CD14-positive monocyte (primary cell): ENCODE measurements at places on chromosomes 7 and 10. TPM values are rescaled to one million over a fixed set of nuclear protein-coding genes. Genes with fewer than 3 reads are reported as not detected.

DNA sequence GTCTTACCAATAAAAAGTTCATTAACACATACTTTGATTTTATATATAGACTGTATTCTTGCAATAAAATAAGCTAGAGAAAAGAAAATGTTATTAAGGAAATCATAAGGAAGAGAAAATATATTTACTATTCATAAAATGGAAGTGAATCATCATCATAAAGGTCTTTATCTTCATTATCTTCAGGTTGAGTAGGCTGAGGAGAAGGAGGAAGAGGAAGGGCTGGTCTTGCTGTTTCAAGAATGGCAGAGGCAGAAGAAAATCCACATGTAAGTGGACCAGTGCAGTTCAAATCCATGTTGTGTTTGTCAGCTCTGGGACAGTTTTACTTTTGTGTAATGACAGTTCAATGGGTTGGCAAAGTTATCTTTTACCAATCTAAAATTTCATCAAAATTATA is 609.1 kb upstream of the ANKRD30A start:
- H3K27me3 ChIP-seq: no peaks in the 10 kb centered on the region
- H3K36me3 ChIP-seq: no peaks in the 10 kb centered on the region
- H3K4me1 ChIP-seq: no peaks in the 10 kb centered on the region
- no peak overlapping the region for H3K27ac ChIP-seq
- H3K4me3 ChIP-seq: no peak overlapping the region

DNA sequence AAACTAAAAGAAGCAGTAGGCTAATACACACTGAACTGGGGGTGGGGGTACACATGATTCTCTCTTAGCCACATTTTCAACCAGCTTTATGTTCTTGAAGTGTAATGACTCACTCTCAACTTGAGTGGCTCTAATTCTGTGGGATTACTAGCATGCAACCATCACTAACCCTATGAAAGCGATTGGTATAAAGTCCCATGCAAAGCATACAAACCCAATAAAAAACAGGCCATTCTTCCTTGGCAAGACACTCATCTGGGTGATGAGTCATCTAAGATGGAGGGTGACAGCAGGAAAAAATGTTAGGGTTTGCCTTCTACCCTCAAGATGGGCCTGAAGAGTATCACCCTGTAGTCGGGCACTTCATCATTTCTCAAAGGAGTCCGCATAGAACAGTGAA is 14.9 kb upstream of the PON3 start:
- no peaks in the 10 kb centered on the region for H3K4me1 ChIP-seq
- H3K4me3 ChIP-seq: no peak overlapping the region
- no peak overlapping the region for H3K27ac ChIP-seq
- H3K27me3 ChIP-seq: no peaks in the 10 kb centered on the region
- no peak for DNase-seq

DNA sequence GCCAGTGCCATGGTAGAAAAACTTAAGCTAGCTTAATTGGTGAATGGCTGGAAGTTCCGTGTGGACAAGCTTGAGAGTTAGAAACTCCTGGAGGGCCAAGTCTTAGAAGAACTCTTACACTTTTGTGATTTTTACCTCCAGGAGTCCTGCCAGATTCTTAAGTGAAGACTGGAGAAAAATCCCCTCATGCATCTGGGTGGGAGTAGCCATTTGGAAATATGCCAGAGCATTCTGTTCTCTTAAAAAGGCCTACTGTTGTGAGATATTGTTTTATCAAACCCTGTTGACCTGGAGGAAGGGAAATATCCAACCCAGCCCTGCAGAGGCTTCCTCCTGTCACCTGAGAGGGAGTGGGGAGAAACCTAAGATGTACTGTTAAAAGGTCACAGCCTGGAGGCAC is 17.6 kb upstream of the MCM10 start:
- no peak for DNase-seq
- no peaks in the 10 kb centered on the region for H3K27me3 ChIP-seq
- H3K36me3 ChIP-seq: no peaks in the 10 kb centered on the region
- no peak overlapping the region for H3K4me3 ChIP-seq
- H3K27ac ChIP-seq: no peak overlapping the region

- H3K4me3 ChIP-seq: no peak overlapping the region
- no peak overlapping the region for H3K27ac ChIP-seq
- no peaks in the 10 kb centered on the region for H3K36me3 ChIP-seq
- no peaks in the 10 kb centered on the region for H3K4me1 ChIP-seq
- no peak for DNase-seq
Observed at GRCh38 chr10:103273041-103273441, 3.9 kb upstream of the INA start.

DNA sequence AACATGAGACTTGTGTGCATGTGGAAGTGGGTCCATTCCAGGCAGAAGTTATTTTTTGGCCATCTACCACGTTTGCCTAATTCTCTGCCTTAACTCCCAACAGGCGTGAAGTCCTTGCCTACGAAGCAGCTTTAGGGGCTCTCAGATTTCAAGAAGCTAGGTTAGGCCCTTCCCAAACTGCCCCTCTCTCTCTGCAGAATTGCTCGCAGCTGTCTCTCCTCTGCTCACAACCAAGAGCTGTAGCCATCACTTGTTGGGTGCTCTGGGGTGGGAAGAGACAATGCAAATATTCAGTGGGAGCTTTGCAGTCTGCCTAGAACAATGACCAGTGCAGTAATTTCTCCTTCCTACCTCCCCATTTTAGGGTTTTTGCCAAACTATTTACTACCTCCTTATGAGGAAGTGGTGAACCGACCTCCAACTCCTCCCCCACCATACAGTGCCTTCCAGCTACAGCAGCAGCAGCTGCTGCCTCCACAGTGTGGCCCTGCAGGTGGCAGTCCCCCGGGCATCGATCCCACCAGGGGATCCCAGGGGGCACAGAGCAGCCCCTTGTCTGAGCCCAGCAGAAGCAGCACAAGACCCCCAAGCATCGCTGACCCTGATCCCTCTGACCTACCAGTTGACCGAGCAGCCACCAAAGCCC is 24.9 kb downstream of the CYP17A1 start:
- peak; percentile 60 for DNase-seq
- peaks cover 68% of the 10 kb centered on the region for H3K4me1 ChIP-seq
- no peak overlapping the region for H3K4me3 ChIP-seq

- H3K4me1 ChIP-seq: peaks cover 12% of the 10 kb centered on the region
- H3K27me3 ChIP-seq: no peaks in the 10 kb centered on the region
- no peak overlapping the region for H3K27ac ChIP-seq
- no peak overlapping the region for H3K4me3 ChIP-seq
- H3K36me3 ChIP-seq: peaks cover 21% of the 10 kb centered on the region
Observed at GRCh38 chr7:100053215-100053614, 3.6 kb downstream of the ZSCAN21 start.

DNA sequence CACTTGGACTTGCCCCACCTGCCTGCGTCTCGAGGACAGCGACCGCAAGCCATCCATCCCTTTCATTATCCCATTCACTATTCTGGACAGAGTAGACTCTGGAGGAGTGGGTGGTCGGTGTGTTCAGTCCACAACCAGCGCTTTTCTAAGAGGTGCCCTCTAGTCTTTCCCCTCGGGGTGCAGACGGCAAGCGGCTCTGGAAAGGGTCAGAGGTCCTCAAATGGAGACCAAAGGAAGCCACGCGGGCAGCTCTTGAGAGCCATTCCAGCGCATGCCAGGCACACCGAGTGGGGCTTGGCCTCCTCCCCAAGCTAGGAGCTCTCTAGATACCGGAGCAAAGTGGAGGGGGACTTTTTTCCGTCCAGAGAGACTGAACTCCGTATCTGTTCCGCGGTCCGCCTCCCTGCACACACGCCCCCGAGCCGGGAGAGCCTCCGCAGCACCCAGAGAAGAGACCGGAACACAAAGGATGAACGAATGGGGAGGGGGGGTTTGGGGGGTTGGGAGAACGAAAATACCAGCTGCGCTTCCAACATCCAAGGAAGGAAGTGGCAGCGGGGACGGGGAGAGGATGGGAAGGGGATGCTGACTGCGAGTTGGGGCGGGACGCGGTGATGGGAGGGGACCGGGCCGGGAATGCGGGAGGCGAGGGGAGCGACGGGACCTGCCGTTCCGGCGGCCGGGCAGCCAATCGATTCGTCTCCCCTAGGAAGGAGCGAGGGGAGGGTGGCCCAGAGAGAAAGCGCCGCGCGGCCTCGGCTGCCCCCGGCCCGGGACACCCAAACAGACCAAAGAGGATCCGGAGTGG is 515 bp downstream of the GSDME start:
- H3K4me1 ChIP-seq: peaks cover 33% of the 10 kb centered on the region
- H3K27me3 ChIP-seq: peaks cover 47% of the 10 kb centered on the region
- no peak overlapping the region for H3K27ac ChIP-seq
- DNase-seq: peak; percentile 31

DNA sequence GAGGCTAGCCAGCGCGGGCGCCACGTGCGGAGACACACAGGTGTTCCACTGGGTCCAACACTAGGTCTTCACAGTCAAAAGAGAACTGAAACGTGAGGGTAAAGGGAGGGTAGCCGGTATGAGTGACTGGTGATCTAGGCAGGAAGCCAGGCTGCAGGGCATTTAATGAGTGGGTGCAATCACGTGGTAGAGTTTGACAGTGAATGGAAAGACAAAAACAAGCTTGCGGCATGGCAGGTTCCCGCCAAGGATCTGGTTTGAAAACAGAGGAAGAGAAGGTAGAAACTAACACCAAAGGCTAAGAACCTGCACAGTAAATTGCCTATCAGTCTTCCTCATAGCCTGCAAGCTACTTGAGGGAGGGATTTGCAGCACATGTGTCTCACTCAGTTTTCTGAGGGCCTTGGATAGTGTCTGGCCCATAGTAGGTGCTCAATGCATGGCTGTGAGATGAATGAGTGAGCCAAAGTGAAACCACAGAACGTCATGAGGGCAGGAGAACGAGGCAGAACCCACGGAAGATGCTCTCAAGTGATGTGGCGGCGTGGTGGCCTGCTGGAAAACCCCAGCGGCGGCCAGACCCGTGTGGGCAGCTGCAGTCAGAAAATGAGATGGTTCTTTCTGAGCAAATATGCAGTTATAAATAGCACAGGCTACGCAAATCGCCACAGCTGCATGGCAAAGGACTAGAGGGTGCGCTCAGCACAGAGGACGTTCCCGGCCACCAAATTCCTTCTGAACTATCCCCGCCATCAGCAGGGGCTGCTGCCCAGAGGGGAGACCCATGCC is 183.6 kb upstream of the NFE2L3 start:
- H3K4me3 ChIP-seq: no peak overlapping the region
- H3K4me1 ChIP-seq: no peaks in the 10 kb centered on the region
- no peak overlapping the region for H3K27ac ChIP-seq
- H3K36me3 ChIP-seq: no peaks in the 10 kb centered on the region
- DNase-seq: no peak
- peaks cover 32% of the 10 kb centered on the region for H3K27me3 ChIP-seq

NXPH1 gene
- not detected for polyA plus RNA-seq

- no peak overlapping the region for H3K4me3 ChIP-seq
- H3K4me1 ChIP-seq: no peaks in the 10 kb centered on the region
- H3K27me3 ChIP-seq: no peaks in the 10 kb centered on the region
- no peaks in the 10 kb centered on the region for H3K36me3 ChIP-seq
Observed at GRCh38 chr10:49107111-49107886, 8.0 kb downstream of the VSTM4 start.

DNA sequence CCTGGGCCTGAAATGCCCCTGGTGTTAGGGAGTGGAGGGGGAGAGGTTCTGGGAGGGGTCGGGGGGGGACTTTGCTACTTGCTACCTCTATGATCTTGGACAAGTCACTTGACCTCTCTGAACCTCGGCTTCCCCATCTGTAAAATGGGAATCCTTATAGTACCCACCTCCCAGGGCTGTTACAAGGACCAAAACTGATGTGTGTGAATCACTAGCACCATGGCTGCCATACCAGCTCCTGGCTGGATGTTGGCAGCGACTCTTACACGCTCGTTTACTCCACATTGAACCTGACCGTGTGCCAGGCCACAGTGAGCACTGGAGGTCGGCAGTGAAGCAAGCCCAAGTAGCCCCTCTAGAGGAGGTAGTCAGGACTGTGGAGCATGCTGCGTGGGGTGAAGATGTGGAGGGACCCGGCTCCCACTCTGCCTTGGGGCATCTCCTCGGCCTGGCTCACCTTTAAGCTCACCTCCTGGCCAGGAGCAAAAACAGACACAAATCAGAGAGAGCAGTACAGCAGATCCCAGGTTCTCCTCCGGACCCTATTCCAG is 28.9 kb downstream of the PPIF start:
- H3K4me3 ChIP-seq: no peak overlapping the region
- no peaks in the 10 kb centered on the region for H3K36me3 ChIP-seq
- no peaks in the 10 kb centered on the region for H3K27me3 ChIP-seq
- no peak for DNase-seq

DNA sequence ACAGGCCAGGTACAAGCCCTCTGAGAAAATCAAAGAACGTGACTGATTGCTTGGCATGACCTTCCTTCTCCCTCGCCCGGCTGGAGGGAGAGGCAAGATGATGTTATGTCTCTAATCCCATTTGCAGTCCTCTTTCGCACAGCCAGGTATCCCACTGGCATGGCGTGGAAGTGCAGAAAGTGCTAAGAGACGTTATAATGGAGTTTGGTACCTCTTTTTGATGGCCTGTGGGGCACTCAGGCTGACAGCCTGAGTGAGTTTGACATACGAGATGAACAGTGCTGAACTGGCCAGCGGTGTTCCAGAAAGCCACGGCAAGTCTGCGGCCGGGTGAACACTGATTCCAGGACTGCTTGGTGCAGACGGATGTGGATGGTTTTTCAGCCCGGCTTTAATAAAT is 241.6 kb downstream of the RAB11FIP2 start:
- no peaks in the 10 kb centered on the region for H3K4me1 ChIP-seq
- no peak overlapping the region for H3K4me3 ChIP-seq
- H3K27me3 ChIP-seq: no peaks in the 10 kb centered on the region
- no peaks in the 10 kb centered on the region for H3K36me3 ChIP-seq
